ENCODE measurements at places on chromosomes 5 and 9. TPM values are rescaled to one million over a fixed set of nuclear protein-coding genes. Genes with fewer than 3 reads are reported as not detected.

- no peak overlapping the region for H3K27ac ChIP-seq
- no peaks in the 10 kb centered on the region for H3K4me1 ChIP-seq
- no peak overlapping the region for H3K4me3 ChIP-seq
- H3K36me3 ChIP-seq, result no peaks in the 10 kb centered on the region
- H3K27me3 ChIP-seq, result peaks cover 12% of the 10 kb centered on the region
These were observed 128.7 kb downstream of the SPOCK1 start for GRCh38 chr5:137370096-137371071.

- no peak for DNase-seq
- H3K4me1 ChIP-seq, result peaks cover 16% of the 10 kb centered on the region
- no peak overlapping the region for H3K4me3 ChIP-seq
- no peak overlapping the region for H3K27ac ChIP-seq
- H3K36me3 ChIP-seq, result no peaks in the 10 kb centered on the region
These were observed 54.7 kb downstream of the MAP1B start for GRCh38 chr5:72161951-72162350.

DNA sequence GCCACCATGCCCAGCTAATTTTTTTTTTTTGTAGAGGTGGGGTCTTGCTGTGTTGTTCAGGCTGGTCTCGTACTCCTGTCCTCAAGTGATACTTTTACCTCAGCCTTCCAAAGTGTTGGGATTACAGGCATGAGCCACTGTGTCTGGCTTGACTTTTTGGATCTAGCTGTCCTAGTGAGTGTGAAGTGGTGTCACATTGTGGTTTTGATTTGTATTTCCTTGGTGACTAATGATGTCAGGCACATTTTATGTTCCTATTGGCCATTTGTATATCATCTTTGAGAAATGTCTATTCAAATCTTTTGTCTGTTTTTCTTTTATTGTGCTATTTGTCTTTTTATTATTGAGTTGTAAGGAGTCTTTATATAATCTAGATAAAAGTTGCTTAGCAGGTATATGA is 53.5 kb upstream of the MCCC2 start:
- H3K27me3 ChIP-seq, result no peaks in the 10 kb centered on the region
- H3K27ac ChIP-seq, result peak overlapping the region; percentile 24
- H3K4me1 ChIP-seq, result no peaks in the 10 kb centered on the region

GRCh38 chr5:125480911-125481310 is 734.5 kb upstream of the ZNF608 start:
- H3K27ac ChIP-seq, result no peak overlapping the region
- no peak overlapping the region for H3K4me3 ChIP-seq
- H3K27me3 ChIP-seq, result no peaks in the 10 kb centered on the region
- no peak for DNase-seq
- H3K4me1 ChIP-seq, result no peaks in the 10 kb centered on the region
- no peaks in the 10 kb centered on the region for H3K36me3 ChIP-seq

GRCh38 chr9:96217294-96217707 is 84.7 kb downstream of the HSD17B3 start:
- H3K27me3 ChIP-seq, result peaks cover 3% of the 10 kb centered on the region
- no peak overlapping the region for H3K4me3 ChIP-seq
- DNase-seq, result no peak
- no peak overlapping the region for H3K27ac ChIP-seq
- peaks cover 20% of the 10 kb centered on the region for H3K4me1 ChIP-seq

- no peak overlapping the region for H3K27ac ChIP-seq
- no peaks in the 10 kb centered on the region for H3K36me3 ChIP-seq
- no peak for DNase-seq
- no peak overlapping the region for H3K4me3 ChIP-seq
- peaks cover 26% of the 10 kb centered on the region for H3K27me3 ChIP-seq
These were observed 97.2 kb downstream of the MVB12B start for GRCh38 chr9:126423916-126424185.

DNA sequence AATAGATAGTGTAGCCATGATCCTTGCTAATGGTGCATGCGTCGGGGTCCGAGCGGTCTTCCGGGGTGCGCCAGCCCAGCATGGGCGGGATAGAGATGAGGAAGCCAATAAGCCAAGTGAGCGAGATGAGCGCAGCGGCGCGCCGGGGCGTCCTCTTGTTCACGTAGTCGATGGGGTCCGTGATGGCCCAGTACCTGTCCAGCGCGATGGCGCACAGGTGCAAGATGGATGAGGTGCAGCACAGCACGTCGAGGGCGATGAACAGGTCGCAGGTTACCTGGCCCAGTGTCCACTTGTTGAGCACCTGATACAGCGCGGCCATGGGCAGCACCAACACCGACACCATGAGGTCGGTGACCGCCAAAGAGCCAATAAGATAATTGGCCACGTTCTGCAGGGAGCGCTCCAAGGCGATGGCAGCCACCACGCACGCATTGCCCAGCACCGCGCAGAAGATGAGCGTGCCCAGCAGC is 1.1 kb downstream of the HTR1A start:
- DNase-seq, result no peak
- no peaks in the 10 kb centered on the region for H3K36me3 ChIP-seq
- H3K4me3 ChIP-seq, result no peak overlapping the region

GRCh38 chr9:98144631-98145030 is 25.6 kb upstream of the TRIM14 start:
- no peak for DNase-seq
- H3K36me3 ChIP-seq, result peaks cover 20% of the 10 kb centered on the region
- peaks cover 10% of the 10 kb centered on the region for H3K4me1 ChIP-seq
- no peak overlapping the region for H3K4me3 ChIP-seq
- H3K27me3 ChIP-seq, result no peaks in the 10 kb centered on the region

Gene FBP2
- not detected for total RNA-seq

Gene FSTL4
- total RNA-seq, result not detected

Gene NHP2
- 309 TPM for total RNA-seq

Gene TYRP1
- not detected for total RNA-seq

Gene KCTD16
- not detected for total RNA-seq

Gene SLC36A2
- not detected for total RNA-seq

Gene PHAX
- total RNA-seq, result 25.8 TPM

Gene LOX
- 0.09 TPM for total RNA-seq

Data from K562 (cell line).